ENCODE measurements at places on chromosomes 2 and 18.
A peak's percentile ranks its signal among the peaks of the same experiment; 100 is the strongest.

- no peak for DNase-seq
Measured at GRCh38 chr2:221762496-221762895, 190.4 kb upstream of the EPHA4 start.

GRCh38 chr2:5691221-5691984 lies 781 bp upstream of the SOX11 start:
- no peak for DNase-seq

DNA sequence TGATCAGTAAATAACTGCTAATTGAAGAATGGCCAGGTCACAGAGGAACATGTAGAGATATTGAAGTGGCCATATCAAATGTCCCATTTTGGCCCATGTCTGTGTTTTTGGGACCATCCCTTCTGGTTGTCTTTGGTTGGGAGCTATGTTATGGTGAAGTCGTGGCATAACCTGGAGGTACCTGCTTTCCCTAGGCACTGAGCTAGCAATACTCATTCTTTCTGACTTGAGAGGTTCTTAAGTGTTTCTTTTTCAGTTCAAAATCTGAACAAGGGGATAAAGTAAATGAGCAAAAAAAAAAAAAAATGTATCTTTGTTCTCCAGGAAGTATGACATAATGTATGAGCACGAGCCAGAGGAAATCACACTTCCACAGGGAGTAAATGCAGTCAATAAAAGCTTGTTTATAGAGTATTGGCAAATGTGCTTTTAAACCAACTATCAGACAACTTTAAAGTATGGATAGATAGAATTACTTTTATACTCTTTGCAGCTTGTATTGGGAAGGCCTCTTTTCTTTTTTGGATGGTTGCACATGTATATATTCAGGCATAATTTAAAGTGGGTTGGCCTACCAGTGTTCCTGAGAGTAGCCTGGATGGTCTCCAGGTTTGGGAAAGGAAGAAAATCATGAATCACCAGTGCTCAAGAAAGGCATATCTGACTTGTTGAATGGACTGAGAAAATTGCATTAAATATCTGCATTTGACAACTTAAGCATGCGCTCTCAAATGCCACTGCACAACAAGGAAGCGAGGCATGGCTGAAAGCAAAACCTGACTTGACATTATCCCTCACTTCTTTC lies 125.0 kb downstream of the SPHKAP start:
- no peak for DNase-seq

DNA sequence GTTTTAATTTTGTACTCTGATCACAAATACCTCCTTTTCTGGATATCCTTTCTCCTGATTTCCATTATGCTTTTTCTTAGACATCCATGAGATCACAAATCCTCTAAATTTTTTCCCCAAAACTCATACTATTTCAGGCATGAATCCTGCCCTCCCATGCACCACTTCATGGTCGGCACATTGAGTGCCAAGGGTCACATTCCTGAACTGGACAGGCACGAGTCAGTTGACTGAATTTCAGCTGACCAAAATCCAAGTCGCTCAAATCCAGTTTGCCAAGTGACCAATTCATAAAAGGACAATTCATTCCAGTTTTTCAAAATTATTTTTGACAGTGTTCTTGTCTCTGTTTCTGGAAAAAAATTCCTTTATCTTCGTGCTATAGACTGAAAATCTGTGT lies 22.1 kb downstream of the DYNAP start:
- DNase-seq, result no peak

DNA sequence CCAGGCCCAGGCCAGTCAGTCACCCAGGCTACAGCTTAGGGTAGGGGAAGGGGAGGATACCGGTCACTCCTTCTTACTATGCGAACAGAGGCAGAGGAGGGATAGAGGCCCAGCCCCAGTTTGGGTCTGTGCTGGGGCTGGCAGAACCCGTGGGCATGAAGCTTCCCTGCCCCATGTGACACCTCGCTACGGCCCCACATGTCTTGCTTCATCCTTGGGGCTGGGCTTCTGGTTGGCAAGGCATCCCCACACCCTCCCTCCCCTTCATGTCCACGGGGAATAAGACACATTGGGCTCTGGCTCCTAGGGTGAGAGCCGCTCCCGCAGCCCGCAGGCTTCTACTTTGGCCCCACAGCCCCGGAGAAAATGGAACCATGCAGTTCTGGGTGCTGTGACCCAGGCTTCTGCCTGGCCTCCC lies 32.4 kb downstream of the HS1BP3 start:
- DNase-seq, result no peak

DNA sequence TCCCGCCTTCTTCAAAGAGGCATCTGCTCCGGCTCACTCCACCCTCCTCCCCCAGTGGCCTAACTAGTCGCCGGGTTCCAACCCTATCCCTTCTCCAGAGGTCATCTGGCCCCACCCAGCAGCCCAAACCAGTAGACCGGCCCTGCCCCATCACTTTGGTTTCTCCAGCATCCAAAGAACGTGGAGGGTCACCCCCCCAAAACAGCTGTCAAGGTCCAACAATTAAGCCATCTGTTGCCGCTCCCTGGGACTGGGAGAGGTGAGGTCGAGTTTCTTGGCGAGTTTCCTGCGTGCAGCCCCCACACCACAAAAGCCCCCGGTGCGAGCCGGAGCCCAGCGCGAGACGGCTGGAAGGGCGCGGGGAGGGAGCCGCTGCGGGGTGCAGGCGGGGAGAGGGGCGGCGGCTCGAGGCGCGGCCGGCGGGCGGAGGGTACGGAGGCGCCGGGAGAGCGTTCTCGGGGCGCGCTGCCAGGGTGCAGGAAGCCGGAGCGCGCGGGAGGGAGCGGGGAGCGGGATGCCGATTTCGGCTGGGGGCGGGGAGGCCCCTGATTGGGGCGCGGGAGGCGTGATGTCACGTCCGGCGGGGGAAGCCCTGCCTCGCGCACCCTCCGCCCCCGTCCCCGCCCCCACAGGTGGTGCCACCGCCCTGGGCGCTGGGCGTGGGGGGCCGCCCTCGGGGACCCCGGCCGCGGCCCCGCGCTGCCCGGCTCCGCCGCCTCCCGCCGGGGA lies 571 bp upstream of the GPC1 start:
- peak; percentile 51 for DNase-seq

- DNase-seq, result no peak
Measured at GRCh38 chr2:164510895-164511294, 110.4 kb downstream of the GRB14 start.

- no peak for DNase-seq
Measured at GRCh38 chr18:43158381-43158780, 42.9 kb upstream of the RIT2 start.

DNA sequence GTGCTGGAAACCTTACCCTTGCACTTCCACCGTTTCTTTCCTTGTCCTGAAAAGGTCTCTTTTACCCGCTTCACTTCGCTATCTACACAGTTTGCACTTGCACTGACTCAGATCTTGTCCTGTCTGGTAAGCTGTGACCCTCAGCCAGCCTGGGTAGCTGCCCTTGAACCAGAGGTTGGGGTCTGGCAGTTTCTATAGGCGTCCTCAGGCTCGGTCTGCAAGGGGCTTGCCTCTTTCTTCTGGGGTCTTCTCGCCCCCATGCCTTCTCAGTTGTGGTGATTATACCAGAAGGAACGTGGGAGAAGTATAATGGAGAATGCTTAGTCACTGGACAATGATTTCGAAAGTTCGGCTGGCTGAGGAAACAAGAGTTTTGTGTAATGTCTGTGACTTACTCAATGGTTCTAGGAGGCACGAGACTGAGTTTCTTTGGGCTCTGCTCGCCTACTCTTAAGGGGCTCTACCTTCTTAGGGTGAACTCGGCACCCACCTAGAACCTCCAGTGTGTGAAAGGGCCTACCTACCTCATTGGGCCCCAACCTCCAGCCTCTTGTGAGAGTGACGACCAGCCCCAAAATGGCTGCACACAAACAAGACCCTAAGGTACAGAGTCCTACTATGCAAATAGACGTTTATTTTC lies 6.9 kb upstream of the STAT1 start:
- no peak for DNase-seq

DNA sequence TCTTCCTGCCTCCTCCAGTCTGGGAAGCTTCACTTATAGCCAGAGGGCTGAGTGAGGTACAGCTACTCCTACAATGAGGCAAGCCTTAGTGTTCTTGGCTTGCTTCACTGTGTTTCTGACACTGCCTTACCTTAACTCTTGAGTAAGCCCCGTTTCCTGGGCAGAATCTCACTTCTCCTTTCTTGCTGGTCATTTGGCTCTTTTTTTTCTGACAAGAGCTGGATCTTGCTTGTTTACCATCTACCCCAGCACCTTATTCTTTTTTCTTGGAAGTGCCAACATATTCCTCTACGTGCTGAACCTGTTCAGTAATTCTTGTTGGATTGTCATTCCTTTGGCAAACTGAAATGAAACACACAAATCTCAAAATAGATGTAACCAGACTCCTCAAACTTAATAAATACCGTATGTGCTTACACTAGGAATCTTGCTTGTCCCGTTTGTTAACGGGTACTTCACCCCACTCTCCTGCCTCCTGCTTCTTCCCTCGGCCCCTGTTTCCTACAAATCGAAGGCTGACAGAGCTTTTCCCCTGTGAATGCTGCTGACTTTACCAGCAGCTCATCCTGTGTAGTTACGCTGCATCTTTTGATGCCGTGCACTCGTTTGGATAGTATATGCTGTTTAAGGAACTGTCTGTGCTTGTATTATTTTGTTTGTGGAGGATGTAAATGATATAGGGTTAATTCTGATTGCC lies 132.2 kb downstream of the FMNL2 start:
- DNase-seq, result no peak

- DNase-seq, result no peak
Measured at GRCh38 chr2:179581605-179582004, 279.8 kb downstream of the ZNF385B start.

GRCh38 chr2:144718376-144718775 lies 198.5 kb upstream of the ZEB2 start:
- no peak for DNase-seq

DNA sequence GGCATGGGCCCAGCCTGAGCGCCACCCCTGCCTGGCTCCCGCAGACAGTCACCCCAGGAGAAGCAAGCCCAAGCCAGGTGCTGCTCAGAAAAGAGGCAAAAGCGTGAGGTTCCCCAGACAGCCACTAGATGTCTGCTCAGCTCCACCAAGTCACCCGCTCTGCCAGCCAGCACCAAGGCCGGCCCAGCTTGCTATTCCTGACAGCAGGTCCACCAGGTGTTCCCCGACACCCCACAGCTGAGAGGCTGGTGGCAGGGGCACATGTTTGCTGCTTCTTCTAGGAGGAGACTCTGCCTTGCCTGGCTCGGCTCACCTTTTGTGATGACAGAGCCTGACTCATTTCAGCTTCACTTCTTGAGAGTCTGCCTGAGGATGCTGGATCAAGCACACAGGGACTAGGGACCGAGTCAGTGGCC lies 206.7 kb downstream of the MGAT5 start:
- DNase-seq, result no peak

DNA sequence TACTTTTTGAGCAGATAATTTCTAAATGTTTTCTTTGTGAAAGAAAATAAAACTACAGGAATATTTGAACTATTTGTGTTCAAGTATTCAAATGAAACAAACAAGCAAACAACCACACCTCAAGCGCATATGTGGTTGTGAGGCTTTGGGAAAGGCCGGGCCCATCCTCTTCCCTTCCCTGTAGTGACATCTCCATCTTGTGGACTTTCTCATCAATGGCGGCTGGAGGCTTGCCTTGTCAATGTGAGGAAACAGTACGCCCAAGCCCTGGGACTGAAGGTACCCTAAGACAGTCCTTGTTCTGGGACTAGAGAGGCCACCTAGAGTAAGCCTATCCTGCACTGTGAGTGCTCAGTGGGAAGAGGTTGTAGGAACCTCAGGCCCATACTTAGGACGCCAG lies 166.8 kb downstream of the TPGS2 start:
- DNase-seq, result no peak

- no peak for DNase-seq
Measured at GRCh38 chr18:58983260-58984155, 118.8 kb downstream of the ZNF532 start.

DNA sequence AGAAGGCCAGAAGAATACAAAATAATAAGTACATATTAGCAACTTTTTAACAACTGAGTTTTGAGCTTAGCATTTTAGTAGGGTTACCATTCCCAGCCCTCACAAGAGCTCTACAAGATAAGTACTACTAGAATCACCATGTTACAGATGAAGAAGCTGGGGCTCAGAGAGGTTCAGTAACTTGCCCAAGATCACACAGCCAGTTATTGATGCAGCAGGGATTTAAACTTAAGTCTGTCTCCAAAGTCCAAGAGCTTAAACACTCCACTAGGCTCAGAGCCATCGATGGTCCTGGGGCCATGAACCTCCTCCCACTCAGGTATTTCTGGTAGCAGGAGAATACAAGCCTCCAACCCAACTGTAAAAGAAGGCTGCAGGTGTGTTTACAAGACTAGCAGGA lies 30.8 kb downstream of the TNS1 start:
- no peak for DNase-seq

GRCh38 chr18:14933049-14933851 lies 185.3 kb downstream of the ANKRD30B start:
- DNase-seq, result no peak

DNA sequence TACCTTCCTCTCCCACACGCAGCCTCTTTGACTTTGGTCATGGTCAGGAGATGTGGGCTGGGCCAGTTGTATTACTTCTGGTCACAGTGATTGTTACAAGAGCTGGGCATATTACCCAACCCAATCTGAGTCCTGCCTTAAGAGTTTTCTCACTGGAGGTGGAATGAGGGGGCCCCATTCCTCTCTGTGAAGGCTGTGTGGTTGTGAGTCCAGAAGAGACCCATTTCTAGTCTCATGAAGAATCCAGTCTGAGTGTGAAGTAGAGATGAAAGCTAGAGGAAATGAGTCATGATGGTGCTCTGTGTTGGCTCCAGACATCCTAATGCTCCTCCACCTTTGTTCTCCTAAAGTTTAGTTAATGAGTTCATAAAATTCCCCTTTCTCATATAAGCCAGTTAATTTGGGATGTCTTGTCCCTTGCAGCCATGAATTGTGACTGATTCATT lies 50.8 kb upstream of the RASGRP3 start:
- DNase-seq, result no peak

- no peak for DNase-seq
Measured at GRCh38 chr2:26067980-26068507, 34.2 kb downstream of the RAB10 start.

- no peak for DNase-seq
Measured at GRCh38 chr2:10504994-10505820, 57.1 kb upstream of the ODC1 start.

DNA sequence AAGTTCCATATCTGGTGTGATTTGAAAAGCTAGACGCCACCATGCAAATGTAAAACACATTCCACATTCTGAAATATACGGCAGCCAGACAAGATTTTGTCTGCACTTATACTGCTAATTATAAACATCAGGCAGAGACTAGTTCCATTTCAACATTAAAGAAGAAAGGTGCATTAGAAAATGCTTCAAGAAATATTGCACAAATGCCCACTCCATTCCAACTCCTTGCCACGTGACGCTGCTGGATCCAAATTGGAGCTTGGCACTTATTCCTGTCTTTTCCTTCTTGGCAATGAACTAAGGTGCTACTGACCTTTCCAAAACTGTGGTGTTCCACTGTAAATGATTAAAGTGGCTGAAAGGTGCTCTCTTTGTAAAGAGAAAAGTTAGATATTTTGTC lies 6.3 kb downstream of the COL6A3 start:
- DNase-seq, result no peak

GRCh38 chr2:192025637-192026036 lies 169.1 kb downstream of the TMEFF2 start:
- DNase-seq, result no peak

All from smooth muscle cell of the brain vasculature (primary cell).